Right cardiac atrium (tissue), 5 donors: ENCODE measurements at places on chromosomes 5 and 9. TPM values are rescaled to one million over a fixed set of nuclear protein-coding genes. Genes with fewer than 3 reads are reported as not detected.

DNA sequence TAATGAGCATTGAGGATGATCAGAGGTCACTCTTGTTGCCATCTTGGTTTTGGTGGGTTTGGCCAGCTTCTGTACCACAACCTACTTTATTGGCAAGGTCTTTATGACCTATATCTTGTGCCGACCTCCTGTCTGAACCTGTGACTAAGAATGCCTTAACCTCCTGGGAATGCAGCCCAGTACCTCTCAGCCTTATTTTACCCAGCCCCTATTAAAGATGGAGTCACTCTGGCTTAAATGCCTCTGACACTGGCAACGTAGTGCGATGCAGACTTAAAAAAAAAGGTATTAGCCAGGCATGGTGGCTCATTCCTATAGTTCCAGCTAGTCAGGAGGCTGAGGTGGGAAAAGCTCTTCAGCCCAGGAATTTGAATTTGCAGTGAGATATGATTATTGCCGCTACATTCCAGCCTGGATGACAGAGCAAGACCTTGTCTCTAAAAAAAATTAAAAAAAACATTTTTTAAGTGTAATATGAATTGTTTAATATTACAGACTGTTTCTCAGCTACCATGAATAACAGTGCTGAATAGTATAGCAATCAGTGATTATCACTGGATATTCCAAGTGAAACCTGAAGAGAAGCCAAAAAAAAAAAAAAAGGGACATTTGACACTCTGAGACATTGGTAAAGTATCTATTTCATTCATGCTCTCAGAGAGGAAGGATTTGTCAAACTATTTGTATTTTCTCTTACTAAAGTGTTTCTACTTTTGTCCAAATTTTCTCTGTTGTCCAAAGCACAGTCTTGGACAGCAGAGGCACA, 18.3 kb upstream of the STOM start:
- no peak for DNase-seq

DNA sequence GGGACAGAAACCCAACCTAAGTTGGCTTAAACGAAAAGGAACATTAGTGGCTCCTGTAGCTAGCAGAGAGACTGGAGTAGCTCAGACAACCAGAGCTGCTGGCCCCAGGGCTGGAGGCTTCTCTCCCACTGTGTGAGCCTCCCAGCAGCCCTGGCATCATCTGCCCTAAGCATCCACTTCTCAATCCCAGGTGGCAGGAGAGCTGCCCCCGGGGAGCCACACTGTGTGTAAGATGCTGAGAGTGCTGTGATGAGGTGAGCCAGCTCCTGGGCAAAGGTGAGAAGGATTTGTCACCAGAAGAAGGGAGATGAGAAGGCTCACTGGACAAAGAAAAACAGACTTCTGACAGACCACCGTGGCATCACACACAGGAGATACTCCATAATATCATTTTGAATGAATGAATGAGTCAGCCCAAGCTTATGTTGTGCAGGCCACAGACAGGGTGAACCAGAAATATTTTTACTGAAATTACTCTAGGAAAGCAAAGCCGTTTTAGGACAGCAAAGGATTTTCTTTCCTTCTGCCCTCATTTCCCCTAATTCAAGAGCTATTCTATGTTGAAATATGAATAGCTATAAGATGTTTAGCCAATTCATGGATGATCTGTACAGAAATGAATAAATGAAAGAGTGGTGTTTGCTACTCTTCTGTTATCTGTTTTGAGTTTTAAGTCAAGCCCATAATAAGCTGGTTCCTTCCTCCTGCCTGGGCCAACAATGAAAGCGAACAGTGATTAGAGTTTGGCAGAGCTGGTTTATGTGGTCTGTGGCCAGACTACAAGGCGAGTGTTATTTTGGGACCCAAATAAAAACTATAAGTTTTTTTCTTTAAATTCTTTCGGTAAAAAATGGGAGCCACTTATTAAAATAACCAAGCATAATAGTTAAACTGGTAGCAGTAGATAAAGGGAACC, 57.4 kb upstream of the ECM2 start:
- no peak for DNase-seq

SHOC1 gene
- not detected for total RNA-seq

DNA sequence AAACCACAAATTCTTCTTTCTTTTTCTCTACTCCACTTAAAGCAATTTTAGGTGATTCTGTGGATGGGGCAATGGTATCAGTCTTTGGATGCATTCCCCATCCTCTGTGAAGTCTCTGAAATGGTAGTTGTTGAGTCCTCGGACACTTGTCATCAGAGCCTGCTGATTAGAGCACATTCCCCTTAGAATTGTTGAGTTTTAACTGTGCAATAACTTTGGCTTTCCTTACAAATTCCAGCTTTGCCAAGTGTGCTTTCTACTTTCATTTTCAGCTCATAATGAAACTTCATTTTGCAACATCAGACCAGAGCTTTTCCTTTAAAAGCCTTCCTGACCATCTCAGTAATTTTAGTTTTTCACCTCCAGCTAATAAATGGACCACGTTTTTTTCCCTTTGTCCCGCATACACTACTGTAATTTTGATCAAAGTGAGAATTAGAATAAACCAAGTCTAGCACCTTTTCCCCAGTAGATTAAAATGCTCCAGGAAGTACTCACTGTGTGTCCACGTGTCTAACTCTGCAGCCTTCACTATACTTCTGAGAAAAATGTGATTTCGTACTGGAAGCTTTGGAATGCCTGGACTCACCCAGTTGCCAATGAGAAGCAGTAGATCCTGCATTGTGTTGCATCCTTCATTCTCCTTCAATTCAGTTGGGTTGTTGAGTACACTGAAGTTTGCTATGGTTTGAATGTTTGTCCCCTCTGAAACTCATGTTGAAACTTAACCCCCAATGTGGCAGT, 135.6 kb downstream of the NTRK2 start:
- DNase-seq, result no peak

- DNase-seq, result no peak
Observed at GRCh38 chr5:17373406-17373805, 124.6 kb upstream of the TAF11L2 start.
